ENCODE measurements at places on chromosomes 2 and 18.

DNA sequence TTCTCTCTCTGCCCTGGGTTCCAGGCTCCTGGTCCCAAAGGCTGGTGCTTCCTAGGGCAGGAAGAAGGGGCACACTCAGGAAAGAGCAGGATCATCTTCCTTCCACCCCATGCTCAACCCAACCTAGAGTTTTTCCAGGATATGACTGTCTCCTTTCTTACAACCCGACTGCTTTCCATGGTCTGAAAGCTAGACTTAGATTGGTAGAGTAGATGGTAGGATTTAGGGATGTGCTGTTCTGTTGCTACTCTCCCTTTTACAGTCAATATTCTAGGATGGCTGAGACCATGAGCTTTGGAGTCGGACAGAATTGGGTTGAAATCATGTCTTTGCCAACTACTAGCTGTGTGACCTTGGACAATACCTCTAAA lies 45.9 kb upstream of the IGFBP5 start:
- DNase-seq, result no peak

GRCh38 chr2:180370511-180371205 lies 363.6 kb upstream of the CWC22 start:
- no peak for DNase-seq

- no peak for DNase-seq
Observed at GRCh38 chr2:233852056-233852455, 2.3 kb downstream of the HJURP start.

DNA sequence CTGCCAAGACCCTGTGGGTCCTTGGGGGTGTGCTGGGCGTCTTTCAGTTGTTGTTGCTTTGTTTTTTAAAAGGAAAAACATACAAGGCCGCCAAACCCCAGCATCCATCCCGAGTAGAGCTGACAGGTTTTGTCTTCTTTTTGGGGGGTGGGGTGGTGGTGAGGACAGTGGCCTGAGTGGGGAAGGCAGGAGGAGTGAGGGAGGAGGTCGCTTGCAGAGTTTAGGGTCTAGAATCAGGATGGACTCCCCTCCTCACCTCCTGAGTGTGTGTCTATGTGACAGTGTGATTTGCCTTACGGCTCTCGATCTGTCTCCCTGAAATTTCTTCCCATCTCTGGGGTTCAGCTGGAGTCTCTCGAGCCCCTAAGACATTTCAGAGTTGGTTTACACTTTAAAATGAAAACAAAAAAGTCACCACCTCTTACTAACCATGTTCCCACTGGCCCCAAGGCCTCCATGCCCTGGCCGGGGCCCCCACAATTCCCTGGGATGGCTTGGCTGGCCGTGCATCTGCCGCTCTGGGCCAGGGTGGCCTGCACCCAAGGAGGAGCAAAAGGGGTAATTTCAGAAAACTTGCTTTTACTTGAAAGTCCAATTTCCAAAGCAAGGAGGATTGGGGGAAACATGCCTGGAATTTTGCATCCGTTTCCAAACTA lies 5.0 kb downstream of the SIX3 start:
- no peak for DNase-seq

Measured in AG20443 (cell line).